ENCODE measurements at places on chromosomes 7 and 10.

- no peak for DNase-seq
Measured at GRCh38 chr7:47757921-47758411, 176.1 kb upstream of the TNS3 start.

GRCh38 chr10:52316001-52316400 lies 1.9 kb downstream of the DKK1 start:
- DNase-seq, result no peak

DNA sequence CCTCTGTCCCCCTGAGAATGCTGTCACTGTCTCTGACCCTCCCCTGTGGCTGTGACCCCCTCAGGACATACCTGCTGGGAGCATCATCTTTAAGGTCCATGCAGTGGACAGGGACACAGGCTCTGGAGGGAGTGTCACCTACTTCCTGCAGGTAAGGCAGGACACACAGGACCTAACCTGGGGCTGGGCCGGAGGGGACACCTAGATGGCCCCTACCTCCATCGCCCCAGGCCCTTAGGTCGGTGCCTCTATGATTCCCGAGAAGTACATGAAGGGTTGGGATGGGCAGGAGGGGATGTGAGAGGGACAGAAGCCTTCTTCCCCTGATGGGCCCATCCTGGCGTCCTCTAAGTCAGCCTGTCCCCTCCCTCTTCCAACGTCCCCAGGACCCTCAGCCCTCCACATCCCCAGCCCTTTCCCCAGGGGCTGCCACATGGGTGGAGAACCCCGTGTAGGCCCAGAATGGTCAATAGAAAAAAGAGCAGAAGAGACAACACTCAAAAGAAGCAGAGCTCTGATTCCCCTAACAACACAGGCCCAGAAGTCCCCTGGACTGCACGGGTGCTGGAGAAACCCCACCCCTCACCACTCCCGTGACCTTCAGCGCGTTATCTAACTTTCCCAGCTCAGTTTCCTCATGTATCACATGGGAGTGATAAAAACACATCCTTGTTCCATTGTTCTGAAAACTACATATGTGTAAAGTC lies 6.4 kb downstream of the CDHR1 start:
- DNase-seq, result no peak

- no peak for DNase-seq
Measured at GRCh38 chr7:89908736-89909135, 245.5 kb upstream of the STEAP1 start.

- DNase-seq, result no peak
Measured at GRCh38 chr7:24123076-24123475, 160.9 kb upstream of the NPY start.

DNA sequence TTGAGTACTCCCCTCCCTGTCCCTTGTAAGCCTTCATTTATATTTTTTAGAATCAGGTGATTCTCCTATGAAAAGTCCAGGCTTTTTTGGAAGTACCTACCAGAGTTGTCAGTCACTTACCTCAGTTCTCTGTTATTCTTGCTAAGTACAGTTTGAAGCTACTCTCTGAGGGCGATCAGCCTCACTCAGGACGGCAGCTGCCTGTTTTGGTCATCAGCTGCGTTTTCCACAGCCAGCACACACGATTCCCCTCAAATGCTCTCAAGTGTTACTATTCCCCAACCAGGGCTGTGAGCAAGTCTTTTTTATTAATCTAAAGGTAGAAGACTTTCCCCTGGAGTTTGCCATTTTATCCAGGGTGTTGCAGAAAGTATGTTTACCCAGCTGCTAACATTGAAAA lies 328.6 kb downstream of the SUGCT start:
- DNase-seq, result no peak

DNA sequence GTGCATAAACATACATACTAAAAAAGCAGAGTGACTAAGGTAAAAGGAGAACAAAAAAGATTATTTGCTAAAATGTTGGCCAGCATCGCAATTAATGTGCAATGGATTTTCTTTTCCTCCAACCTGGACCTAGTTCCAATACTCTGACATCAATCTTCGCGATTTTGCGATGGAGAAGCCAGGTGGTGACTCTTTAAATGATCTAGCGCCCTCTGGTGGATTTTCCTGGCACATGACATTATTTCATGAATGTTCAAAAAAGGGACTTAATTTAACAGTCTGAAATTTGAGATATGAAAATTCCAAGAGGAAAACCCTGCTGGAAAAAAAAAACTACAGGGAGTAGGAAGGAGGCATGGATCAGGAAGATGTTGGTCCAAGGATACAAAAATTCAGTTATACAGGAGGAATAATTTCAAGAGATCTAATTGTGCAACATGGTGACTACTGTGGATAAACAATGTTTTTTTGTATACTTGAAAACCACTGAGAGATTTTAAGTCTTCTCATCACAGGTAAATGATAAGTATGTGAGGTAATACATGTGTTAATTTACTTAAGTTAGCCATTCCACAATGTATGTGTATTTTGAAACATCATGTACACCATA lies 4.3 kb upstream of the KCNMA1 start:
- peak; percentile 48 for DNase-seq

DNA sequence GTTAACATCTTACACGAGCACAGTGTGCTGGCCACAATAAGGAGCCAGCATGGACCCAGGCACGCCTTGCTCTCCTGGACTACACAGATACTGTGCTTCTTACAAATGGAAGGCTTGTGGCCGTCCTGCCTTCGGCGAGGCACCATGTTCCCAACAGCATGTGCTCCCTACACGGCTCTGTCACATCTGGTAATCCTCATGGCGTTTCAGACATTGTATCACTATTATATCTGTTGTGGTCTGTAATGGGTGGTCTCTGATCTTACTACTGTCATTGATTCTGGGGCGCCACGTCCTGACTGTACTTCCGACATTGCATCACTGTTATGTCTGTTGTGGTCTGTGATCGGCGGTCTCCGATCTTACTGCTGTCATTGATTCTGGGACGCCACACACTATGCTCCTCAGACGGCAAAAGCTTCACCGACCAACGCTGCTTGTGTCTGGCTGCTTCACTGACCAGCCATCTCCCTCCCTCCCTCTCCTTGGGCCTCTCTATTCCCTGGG lies 195.4 kb downstream of the MAD1L1 start:
- DNase-seq, result no peak

- no peak for DNase-seq
Measured at GRCh38 chr7:44977304-44977958, 1.4 kb downstream of the MYO1G start.

DNA sequence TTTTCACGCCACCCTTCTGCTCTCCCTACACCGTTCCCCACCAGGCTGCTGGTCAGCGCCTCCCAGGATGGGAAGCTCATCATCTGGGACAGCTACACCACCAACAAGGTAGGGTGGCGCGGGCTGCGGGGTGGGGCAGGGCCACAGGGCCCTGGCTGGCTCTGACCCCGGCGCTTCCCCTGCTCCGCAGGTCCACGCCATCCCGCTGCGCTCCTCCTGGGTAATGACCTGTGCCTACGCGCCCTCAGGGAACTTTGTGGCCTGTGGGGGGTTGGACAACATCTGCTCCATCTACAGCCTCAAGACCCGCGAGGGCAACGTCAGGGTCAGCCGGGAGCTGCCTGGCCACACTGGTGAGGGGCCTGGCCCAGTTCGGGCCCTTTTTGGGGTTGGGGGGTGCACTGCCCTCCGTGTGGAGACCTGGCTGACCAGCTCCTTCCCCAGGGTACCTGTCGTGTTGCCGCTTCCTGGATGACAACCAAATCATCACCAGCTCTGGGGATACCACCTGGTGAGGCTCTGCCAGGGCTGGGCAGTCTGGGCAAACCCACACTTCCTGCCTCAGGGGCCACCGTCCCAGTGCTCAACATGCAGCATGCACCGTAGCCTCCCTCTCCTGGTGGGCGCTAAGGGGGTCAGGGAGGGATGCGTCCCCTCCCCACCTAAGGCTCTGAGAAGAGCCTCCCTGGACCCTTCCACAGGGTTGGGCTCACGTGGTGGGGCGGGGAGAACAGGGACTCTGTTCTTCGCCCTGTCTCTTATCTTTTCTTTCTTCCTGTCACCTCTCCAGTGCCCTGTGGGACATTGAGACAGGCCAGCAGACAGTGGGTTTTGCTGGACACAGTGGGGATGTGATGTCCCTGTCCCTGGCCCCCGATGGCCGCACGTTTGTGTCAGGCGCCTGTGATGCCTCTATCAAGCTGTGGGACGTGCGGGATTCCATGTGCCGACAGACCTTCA lies 4.0 kb downstream of the GNB2 start:
- no peak for DNase-seq

GRCh38 chr7:52080493-52080892 lies 763.9 kb upstream of the COBL start:
- DNase-seq, result no peak

DNA sequence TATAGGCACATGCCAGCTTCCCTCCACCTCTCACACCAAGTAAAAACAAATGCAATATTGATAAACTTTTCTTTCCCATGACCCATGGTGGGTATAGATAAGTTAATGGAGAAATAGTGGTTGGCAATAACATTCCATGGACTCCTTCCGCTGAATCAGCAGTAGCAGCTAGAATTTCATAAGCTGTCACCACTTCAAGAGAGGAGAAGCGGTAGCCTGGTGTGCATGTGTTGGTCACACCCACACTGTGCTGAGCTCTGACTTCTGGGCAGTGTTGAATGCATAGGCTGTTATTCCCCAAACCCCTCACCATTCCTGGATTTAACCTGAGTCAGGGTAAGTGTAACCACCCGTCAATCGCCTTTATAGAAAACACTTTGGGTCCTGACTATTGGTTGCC lies 32.5 kb upstream of the BMPER start:
- DNase-seq, result no peak

- no peak for DNase-seq
Measured at GRCh38 chr7:6232534-6232933, 39.9 kb downstream of the CYTH3 start.

DNA sequence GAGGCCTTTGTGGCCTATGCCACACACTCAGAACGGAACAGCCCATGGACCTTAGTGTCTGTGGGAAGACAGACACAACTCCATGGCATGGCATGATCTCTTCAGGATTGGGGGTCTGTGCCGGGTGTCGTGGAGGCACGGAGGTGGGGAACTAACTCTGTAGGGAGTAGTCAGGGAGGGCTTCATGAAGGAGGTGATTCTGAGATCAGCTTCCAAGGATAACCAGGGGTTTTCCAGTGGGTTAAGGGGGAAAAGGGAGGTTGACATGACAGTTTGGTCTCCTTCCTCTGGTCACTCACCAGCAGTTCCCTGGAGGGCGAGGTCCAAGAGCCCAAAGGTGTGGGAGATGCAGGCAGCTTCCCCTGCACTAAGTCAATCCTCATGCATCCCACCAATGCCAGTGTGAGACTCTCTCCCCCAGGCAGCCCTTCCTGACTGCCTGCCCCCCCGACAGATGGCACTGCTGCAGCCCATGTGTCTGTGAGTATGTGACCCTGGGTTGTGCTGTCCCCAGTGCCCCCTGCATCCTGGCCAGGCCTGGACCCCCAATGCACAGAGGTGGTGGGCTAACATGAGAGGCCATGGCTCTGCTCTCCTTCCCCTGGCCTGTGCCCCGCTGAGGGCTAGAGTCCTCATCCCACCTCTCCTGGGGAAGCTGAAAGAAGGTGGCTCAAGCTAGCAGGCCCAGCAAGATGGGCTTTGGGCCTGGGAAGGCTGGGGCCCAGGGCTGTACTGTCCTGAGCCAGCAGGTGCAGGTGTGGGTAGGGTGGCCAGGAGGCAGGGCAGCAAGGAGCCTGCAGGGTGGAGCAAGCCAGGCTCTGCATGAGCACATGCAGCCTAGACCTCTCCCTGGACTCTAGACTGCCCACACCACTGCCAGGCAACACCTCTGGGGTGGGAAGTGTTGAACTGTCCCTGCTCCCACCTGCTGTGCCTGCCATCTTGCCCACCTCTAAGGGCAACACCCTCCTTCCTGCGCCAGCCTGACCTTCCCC lies 39.7 kb downstream of the RASGEF1A start:
- no peak for DNase-seq

- no peak for DNase-seq
Measured at GRCh38 chr7:94276795-94277194, 117.9 kb upstream of the COL1A2 start.

DNA sequence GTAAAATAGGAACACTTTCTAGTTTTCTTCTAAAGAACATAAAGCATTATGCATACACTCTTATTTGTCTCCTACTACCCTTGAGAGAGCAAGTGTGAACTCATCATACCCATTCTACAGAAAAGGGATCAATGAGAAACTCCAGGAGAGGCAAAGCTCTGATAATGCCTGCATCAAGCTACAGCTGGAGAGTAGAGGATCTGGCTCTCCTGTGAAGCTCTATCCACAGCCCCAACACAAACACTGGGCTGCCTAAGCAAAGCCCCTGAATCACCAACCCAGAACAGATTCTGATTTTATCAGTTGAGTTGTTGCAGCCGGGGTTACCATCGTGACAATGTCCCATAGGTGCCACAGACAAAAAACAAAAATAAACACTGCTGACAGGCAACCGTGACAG lies 74.9 kb downstream of the NUDCD3 start:
- no peak for DNase-seq

DNA sequence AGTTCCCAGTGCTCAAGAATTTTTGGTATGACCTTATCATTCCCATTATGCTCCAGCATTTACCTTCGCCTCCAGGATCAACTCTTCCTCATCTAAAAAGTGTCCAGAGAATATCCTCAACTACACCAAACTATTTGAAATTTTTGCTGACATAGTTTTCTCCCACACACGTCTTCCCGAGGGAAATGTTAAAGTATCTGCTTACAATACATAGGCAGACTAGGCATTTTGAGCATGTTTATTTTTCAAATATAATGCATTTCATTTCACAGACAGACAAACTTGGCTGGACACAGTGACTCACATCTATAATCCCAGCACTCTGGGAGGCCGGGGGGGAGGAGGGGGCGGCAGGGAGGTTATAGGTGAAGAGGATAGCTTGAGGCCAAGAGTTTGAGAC lies 177.1 kb upstream of the TRIM24 start:
- DNase-seq, result no peak

GRCh38 chr10:100128951-100129350 lies 47.3 kb upstream of the CPN1 start:
- no peak for DNase-seq

- peak; percentile 50 for DNase-seq
Measured at GRCh38 chr7:149741629-149742028, 31.8 kb downstream of the ZNF467 start.

DNA sequence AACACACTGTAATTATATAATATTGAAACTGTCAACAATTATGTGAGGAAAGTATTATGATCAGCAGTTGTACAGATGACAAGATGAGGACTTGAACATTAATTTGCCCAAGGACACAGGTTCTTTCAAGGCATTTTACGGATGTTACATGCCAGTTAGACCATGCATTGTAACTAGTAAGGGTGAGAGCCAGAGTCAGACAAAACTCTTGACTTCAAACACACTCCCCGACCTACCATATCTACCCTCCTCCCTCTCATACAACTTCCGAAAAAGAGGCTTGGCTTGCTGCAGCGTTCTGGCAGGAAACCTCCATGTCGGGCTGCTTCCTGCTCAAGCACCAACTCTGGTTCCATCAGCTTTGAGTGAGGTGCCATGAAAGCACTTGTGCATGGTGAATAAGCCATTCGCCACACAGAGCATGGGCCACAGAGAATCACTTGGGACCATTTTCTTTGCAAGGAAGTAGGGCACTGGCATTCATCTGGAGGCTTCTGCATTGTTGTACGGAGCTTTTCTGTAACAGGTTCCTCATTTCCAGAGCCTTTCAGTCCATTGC lies 53.2 kb downstream of the FOXI2 start:
- no peak for DNase-seq

- DNase-seq, result no peak
Measured at GRCh38 chr7:101961811-101962210, 144.4 kb downstream of the CUX1 start.
